Sciatic nerve (tissue), 2 donors: ENCODE measurements at places on chromosomes 13 and 19. TPM values are rescaled to one million over a fixed set of nuclear protein-coding genes. Genes with fewer than 3 reads are reported as not detected.

DNA sequence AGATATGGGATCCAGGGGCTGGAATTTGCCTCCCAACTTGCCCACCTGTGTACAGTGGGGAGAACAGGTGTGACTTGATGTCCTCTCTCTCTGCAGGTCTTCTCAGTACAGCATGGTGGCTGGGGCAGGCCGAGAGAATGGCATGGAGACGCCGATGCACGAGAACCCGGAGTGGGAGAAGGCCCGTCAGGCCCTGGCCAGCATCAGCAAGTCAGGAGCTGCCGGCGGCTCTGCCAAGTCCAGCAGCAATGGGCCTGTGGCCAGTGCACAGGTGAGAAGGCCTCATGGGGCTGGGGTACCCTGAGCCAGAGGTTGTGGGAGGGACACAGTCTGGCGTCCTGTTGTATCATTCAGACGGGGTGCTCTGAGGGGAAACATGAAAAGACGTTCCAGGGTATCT lies 3.0 kb downstream of the LENG8 start:
- DNase-seq: no peak

DNA sequence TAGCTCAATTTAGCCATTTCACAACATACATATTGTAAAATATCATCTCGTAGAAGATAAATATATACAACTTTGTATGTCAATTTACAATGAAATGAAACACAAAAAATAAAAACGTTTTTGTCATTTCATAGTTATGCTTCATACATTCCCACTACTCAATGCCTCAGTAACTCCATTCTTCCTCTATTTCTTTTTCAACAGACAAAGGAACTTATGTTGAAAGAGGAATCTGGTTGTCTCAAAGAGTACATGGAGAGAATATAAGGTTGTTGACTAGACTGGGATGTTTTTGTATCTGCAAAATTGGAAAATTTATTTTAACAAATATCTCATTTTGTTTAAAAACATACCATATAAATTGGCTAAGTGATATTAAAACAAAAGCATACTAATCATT lies 12.8 kb downstream of the KCTD12 start:
- no peak for DNase-seq

- DNase-seq: no peak
Measured at GRCh38 chr19:51293571-51294210, 17.8 kb upstream of the IGLON5 start.

Gene IGFLR1
- 10.8 TPM for total RNA-seq

DNA sequence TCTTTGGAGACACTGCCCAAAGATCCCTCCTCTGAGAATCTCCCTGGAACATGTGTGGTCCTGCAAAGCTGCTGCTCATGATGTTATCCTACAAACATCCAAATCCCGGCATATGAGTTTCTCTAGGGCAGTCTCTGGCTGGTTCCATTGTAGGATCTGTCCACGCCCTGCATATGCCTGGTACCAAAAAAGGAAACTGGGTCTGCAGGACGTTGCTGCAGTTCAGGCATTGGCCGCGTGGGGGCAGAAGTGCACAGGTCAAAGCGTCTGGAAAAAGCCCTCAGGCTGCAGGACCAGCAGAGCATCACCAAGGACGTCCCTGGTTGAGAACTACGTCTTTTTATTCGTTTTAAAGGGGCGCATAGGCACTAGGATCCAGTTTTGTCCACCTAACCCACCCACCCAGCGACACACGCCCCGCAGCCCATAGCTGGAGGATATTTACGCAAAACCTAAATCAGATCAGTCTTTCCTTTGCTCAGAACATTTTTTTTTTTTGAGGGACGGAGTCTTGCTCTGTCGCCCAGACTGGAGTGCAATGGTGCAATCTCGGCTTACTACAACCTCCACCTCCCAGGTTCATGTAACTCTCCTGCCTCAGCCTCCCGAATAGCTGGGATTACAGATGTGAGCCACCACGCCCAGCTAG lies 12.9 kb upstream of the ZNF564 start:
- peak; percentile 94 for DNase-seq
